K562 (cell line): ENCODE measurements at places on chromosomes 6 and 20. TPM values are rescaled to one million over a fixed set of nuclear protein-coding genes. Genes with fewer than 3 reads are reported as not detected.

CST4 gene
- total RNA-seq, result not detected in 2 replicates

MAS1 gene
- total RNA-seq, result not detected in 2 replicates

DNA sequence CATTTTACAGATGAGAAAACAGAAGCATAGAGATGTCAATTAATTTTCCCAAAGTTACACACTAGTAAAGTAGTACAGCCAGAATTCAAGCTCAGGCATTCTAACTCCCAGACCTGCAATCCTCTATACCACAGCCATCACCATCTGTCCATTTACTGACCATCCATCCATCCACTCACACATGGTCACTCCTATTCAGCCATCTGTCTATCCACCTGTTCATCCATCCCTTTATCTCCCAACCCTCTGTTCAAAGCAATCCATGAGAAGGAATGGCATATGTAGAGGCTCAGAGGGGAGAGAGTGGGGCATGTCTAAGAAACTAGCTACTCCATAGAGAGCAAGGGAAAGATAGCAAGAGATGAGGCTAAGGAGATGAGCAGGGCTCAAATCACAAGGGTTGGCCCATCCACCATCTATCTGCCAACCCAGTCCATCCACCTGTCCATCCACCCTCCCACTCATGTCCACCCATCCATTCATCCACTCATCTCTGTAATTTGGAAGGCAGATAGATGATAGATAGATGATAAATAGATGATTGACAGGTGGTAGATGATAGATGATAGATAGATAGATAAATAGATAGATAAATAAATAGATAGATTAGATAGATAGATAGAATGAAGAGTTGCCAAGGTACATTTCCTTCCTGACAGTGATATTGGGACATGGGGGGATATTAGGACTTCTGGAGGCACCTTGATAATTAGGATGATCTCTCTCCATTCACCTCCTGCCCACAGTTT, 12.2 kb upstream of the C6orf132 start:
- H3K4me3 ChIP-seq, result no peak overlapping the region
- no peak overlapping the region for H3K27ac ChIP-seq
- peaks cover 25% of the 10 kb centered on the region for H3K27me3 ChIP-seq
- H3K36me3 ChIP-seq, result no peaks in the 10 kb centered on the region; the same call in 2 of the 3 replicates

OTOR gene
- not detected in 2 replicates for total RNA-seq

PPP1R10 gene
- total RNA-seq, result 65.5 and 69.9 TPM in 2 replicates

GRCh38 chr6:98323605-98324004, 510.8 kb upstream of the POU3F2 start:
- H3K4me3 ChIP-seq, result no peak overlapping the region
- no peak overlapping the region for H3K27ac ChIP-seq
- no peak for DNase-seq
- no peaks in the 10 kb centered on the region for H3K27me3 ChIP-seq

- no peaks in the 10 kb centered on the region for H3K4me1 ChIP-seq
- H3K4me3 ChIP-seq, result no peak overlapping the region
- H3K36me3 ChIP-seq, result no peaks in the 10 kb centered on the region
- H3K27me3 ChIP-seq, result no peaks in the 10 kb centered on the region
- no peak overlapping the region for H3K27ac ChIP-seq
Observed at GRCh38 chr20:12317433-12317832, 399.7 kb downstream of the BTBD3 start.
